ENCODE measurements at places on chromosomes 2 and 18.

- DNase-seq = peak; percentile 62
Measured at GRCh38 chr2:42886921-42887320, 94.5 kb upstream of the HAAO start.

GRCh38 chr18:69737851-69738250 lies 209.8 kb downstream of the CD226 start:
- no peak for DNase-seq

- DNase-seq = no peak
Measured at GRCh38 chr2:37599688-37600525, 71.5 kb downstream of the CDC42EP3 start.

DNA sequence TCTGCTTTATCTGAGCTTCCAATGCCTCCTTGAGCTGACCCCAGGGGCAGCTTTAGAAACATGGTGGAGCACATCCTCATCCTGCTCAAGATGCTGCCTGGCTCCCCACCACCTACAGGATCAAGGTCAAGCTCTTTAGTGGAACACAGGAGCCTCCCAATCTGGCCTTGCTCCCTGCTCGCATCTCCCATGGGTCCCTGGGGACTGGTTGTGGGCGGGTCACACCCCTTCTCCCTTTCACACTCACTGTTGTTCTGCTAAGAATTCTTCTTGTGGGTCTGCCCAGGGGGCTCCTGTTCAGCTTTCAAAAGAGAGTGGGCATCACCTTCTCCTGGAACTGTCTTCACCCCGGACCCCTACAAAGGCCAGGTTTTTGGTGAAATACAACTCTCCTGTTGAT lies 8.4 kb upstream of the NT5DC4 start:
- no peak for DNase-seq

GRCh38 chr18:50611529-50611941 lies 51.6 kb downstream of the MAPK4 start:
- DNase-seq = no peak

DNA sequence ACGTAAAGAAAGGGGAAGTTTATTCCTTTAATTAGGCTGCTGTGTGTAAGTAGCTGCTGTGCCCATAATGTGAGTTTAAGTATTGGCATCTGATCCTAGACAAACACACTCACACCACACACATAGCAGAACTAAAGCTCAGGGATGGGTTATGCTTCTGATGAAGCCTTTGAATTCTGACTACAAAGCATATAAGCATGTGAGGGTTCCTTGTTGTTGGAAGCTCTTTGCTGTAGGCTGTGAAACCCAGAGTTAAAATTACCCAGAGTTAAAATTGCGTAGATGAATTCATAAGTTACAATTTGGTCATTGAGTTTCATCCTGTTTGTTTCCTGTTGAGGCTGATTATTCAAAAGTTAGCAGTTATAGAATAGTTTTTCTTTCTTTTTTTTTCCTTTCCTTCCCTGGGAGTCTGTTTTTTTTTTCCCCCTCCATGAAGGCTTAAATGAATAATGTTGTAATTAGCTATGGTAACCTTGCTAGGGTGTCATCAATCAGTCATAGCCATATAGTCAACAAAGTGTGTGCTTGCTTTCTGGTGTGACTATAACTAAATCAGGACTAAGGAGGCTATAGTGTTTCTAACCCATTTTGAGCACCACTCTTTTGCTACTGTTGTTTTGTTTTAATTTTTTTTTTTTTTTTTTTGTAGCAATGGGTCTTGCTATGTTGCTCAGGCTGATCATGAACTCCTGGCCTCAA lies 426.1 kb downstream of the PARD3B start:
- no peak for DNase-seq

- no peak for DNase-seq
Measured at GRCh38 chr2:183935005-183935404, 663.3 kb upstream of the ZNF804A start.

DNA sequence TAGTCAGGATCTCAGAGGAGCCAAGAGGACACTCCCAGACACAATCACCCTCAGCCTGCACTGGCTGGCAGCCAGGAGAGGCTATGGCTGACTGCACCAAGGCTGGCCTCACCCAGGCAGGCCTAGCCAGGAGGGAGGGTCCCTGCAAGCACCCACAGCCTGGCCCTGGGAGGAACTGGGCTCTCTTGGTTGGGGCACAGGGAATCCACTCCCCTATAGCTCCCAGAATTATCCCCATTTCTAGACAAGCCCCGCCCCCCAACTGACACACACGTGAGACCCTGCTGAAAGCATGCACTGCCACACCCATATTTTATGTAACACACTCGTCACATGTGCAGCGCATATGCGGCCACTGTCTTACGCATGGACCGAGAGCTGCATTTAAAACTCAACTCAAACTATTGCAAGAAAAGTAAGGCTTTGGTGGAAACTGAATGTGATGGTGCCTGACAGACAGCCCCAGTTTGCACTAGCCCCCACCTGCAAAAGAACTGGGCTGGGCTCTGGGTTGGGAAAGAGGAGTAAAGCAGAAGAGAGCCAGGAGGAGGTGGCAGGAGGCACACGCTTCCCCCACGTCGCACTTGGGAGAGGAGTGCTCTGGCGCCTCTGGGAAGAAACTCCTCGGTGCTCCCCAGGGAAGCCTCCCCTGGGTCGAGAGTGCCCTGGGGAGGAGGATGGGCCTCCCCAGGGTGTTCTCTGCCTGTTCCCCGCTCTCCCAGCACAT lies 28.9 kb upstream of the ARHGEF4 start:
- peak; percentile 60 for DNase-seq

DNA sequence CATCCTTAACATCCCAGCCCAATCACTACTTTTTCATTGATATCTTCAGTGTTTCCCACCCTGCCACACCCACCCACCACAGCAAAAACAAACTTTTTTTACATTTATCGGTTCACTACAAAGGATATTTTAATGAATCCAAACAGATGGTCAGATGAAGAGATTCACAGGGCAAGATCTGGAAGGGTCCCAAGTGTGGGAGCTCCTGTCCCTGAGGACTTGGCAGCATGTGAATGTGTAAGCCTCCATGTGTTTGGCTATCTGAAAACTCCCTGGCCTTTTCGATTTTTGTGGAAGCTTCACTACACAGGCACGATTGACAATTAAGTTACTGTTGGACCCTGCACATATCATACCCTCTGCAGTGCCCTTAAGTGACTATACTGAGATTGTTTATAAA lies 48.1 kb upstream of the CRIM1 start:
- DNase-seq = no peak

- DNase-seq = no peak
Measured at GRCh38 chr2:79114797-79115494, 5.3 kb upstream of the REG1A start.

GRCh38 chr2:126771094-126771493 lies 115.1 kb downstream of the GYPC start:
- no peak for DNase-seq

DNA sequence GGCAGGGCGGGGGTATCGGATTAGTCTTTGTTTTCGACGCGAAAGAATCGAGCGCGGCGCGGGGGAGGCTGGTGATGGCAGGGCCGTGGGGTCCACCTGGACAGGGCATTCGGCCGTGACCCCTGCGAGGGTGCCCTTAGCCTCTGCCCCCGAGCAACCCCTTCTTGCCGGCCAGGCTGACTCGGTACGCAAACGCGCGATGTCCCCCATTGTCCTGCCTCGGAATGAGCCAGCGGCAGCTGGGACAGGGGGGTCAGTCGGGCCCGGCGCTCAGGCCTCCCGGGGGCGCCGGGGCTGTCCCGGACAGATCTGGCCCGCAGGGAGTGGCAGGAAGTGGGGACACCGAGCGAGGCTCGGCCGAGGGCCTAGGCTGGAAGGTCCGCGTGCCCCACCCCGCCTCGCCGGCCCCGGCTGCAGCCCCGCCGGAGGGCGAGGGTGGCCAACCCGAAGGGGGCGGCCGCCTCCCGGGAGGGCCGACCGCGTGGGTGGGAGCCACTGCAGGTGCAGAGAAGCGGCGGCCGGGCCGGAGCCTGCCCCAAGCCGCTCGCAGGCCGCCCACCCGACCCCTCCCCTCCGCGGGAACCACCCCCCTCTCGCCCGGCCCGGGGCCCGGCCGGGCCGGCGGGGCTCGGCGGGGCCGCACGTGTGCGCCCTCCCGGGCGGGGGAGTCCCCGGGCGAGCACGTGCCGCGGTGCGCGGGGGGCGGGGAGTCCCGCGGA lies at the start of gene TET3:
Gene TET3 (plus strand): TSS at position 708 of the 719 bp plus-strand sequence. CDS start 1,494 bp downstream, outside the sequence.
- DNase-seq = peak; percentile 66

DNA sequence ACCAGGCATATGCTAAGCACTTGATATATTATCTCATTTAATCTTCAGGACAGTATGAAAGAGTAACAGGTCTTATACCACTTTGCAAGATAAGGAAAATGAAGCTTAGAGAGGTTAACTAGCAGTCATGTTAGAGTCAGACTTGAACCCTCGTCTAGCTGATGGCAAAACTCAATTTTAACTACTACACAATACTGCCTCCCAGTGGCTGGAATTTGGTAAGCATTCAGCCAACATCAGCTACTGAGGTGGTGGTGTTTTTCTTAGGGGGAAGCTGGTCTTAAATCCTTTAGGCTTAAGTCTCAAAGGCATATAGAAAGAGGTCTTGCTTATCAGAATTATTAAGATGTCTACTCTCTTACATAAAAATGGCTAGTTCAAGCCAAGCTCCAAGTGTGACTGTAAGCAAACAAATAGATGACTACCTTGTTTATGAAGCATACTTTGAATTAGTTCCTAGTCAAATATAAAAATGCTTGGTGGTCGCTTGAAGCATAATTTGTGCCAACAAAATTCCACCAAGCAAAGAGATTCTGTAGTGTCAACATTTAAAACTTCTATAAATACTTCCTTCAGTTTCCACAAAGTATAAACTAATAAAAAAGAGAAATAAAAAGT lies 325.4 kb upstream of the FIGN start:
- no peak for DNase-seq

DNA sequence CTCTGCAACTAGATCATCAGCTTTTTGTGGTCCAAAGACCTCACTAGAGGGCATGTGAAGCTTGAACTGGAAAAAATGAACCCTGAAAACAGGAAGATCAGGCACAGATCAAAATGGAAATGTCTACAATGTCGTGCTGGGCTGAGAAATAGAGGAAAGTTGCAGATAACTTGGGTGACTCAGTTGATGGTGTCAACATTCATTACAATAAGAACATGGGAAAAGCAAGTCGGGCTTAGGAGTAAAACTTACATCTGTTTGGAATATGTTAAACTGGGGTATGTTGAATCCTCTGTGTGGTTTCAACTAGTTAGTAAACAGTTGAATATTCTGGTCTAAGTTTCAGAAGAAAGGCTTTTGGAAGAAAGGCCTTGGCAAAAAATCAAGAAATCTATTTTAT lies 940.4 kb downstream of the ERBB4 start:
- DNase-seq = no peak

GRCh38 chr2:166464187-166464586 lies 29.9 kb downstream of the SCN7A start:
- DNase-seq = no peak

GRCh38 chr2:72727356-72727755 lies 98.5 kb downstream of the EXOC6B start:
- no peak for DNase-seq

DNA sequence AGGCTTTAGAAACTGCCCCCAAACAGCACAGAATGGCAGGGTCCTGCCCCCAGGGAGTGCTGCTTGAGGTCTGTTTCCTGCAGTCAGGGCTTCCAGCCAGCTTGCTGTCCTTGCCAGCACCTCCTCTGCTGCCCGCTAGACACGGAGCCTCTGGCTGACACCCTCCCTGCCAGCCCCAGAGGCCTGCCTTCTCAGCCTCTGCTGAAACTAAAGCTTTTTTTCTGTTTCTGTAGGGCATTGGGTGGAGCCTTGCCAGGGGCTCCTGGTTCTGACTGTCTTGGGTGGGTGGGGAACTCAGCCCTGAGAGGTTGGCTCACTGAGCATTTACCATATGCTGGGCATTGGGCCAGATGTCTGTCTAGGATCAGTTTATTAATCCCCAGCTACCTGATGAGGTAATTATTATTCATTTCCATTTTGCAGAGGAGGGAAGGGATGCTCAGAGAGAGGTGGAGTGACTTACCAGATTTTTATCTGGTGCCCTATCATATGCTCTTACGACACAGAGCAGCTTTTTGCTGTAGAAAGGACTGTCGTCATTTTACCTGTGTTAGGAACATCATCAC lies 35.4 kb downstream of the INPP4A start:
- no peak for DNase-seq

DNA sequence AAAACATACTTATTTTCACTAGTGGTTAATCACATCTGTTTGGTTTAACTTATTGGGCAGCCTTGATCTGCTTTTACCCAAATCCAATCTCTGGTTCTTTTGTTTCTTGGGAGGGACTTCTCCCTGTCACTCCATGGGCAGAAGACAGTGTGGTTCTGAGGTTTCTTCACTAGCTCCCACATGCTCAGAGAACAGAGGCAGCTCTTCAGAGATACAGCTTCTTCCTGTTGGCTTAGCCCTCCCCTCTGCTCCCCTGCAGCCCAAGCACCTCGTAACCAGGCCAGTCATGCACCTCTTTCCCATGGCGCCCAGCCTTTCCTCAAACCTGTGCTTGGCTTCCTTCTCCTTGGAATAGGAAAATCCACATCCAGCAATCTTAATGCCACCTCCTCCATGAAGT lies 32.8 kb downstream of the SLC9A2 start:
- DNase-seq = no peak

GRCh38 chr2:152611458-152612231 lies 105.6 kb downstream of the PRPF40A start:
- peak; percentile 74 for DNase-seq

GRCh38 chr18:36279001-36279400 lies 18.5 kb upstream of the FHOD3 start:
- no peak for DNase-seq

GRCh38 chr2:152047824-152048471 lies 50.9 kb downstream of the CACNB4 start:
- no peak for DNase-seq

DNA sequence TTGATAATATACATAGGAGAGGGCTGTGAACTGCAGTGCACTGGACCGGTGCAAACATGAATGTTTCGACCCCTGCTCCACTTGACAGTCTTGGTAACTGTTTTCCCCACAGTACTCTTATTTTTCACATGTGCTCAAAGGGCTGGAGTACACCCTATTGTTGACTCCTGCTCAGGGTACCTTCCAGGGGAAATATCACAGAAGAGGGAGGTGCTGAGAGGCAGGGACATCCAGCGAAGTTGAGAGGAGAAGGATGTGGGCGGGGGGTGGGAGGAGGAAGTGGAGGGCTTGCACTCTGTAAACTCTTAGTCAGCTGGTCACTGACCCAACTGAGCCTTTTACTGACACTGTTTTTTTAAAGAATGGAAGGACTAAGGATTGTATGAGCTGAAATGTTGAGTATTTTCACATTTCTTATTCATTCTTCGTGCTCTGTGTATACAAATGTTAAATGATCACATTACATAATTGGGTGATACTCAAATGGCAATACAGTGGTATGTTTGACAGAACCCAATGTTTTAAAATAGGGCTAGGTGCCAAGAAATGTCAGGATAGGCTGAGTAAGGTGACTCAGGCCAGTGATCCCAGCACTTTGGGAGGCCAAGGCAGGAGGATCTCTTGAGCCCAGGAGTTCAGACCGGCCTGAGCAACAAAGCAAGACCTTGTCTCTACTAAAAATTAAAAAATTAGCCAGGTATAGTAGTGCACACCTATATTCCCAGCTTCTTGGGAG lies 10.0 kb downstream of the INPP4A start:
- DNase-seq = no peak

Measured in ascending aorta (tissue), 2 donors.